Naive thymus-derived CD4-positive, alpha-beta T cell (primary cell): ENCODE measurements at places on chromosomes 4 and X.

GRCh38 chr4:87118826-87119225, 101.6 kb downstream of the KLHL8 start:
- DNase-seq: no peak

- DNase-seq: no peak
These were observed 45.5 kb downstream of the NFKB1 start for GRCh38 chr4:102546635-102547034.

- DNase-seq: no peak
These were observed 17.0 kb downstream of the DYNLT3 start for GRCh38 chrX:37830371-37830770.

DNA sequence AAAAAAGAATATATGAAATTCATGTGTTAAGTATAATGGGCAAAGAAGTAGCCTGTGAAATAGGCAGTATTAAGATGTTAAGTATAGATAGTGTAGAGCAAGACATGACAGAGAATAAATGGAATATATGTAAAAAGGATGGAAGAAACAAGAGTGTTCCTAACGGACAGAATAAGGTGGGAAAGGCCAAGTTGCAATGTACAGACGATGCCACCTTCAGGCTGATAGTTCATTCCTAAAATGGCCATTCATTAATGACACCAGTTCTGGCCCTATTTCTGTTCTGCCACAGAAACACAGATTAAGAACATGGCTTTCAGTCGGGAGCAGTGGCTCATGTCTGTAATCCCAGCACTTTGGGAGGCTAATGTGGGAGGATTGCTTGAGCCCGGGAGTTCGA, 4.4 kb upstream of the FAM184B start:
- no peak for DNase-seq

GRCh38 chrX:56987741-56988140, 7.6 kb downstream of the SPIN3 start:
- DNase-seq: no peak

- DNase-seq: no peak
These were observed 70.3 kb downstream of the ANXA10 start for GRCh38 chr4:168162604-168163003.

DNA sequence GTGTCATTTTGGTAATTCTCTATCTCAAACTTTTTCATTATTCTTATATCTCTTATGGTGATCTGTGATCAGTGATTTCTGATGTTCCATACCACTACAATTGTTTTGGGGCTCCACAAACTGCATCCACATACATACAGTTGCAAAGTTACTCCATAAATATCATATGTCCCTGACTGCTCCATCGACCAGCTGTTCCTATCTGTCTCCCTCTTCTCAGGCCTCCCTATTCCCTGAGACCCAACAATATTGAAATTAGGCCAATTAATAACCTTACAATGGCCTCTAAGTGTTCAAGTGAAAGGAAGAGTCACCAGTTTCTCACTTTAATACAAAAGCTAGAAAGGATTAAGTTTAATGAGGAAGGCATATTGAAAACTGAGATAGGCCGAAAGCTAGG, 108.7 kb downstream of the ANAPC10 start:
- no peak for DNase-seq

- no peak for DNase-seq
These were observed 20.8 kb upstream of the LRBA start for GRCh38 chr4:151035911-151036310.
